ENCODE measurements at places on chromosomes 6 and 20. TPM values are rescaled to one million over a fixed set of nuclear protein-coding genes. Genes with fewer than 3 reads are reported as not detected.

- no peak for DNase-seq
Measured at GRCh38 chr6:125537090-125537489, 212.3 kb upstream of the HEY2 start.

DNA sequence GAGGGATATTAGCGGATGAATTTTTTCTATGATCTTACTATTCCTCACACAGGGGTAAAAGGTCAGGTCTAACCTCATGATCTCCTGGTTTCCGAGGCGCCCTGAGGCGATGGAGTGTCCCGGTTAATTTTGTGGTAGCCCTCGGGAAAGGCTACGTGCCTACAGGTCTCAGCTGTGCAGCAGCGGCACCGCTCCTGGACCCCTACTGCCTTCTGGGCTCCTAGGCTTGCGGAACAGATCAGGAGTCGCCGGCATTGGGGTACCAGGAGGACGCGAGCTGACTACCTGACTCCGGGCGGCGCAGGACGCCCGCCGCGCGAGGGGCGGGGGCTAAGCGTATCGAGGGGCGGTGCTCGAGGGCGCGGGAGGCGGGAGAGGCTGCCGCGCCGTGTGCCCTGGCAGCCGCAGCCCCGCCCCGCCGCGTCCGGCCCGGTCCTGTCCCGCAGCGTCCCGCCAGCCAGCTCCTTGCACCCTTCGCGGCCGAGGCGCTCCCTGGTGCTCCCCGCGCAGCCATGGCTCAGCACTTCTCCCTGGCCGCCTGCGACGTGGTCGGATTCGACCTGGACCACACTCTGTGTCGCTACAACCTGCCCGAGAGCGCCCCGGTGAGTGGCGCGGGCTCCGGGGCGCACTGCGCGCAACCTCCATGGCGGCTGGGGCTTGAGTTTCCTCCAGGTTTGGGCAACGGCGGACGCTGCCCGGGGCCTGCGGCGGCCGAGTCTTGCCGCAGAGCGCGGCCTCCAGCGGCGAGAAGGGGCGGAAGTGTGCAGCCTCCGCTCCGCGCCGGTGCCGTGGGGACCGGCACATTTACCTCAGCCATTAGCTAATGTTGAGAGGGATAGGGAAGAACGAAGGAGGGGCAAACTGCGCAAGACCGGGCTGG is at the start of gene NT5DC1:
Gene NT5DC1, plus strand, starts transcription at position 435 of the 883 bp plus-strand sequence. Its CDS starts 78 bp downstream, at position 513.
- DNase-seq = peak; percentile 77

DNA sequence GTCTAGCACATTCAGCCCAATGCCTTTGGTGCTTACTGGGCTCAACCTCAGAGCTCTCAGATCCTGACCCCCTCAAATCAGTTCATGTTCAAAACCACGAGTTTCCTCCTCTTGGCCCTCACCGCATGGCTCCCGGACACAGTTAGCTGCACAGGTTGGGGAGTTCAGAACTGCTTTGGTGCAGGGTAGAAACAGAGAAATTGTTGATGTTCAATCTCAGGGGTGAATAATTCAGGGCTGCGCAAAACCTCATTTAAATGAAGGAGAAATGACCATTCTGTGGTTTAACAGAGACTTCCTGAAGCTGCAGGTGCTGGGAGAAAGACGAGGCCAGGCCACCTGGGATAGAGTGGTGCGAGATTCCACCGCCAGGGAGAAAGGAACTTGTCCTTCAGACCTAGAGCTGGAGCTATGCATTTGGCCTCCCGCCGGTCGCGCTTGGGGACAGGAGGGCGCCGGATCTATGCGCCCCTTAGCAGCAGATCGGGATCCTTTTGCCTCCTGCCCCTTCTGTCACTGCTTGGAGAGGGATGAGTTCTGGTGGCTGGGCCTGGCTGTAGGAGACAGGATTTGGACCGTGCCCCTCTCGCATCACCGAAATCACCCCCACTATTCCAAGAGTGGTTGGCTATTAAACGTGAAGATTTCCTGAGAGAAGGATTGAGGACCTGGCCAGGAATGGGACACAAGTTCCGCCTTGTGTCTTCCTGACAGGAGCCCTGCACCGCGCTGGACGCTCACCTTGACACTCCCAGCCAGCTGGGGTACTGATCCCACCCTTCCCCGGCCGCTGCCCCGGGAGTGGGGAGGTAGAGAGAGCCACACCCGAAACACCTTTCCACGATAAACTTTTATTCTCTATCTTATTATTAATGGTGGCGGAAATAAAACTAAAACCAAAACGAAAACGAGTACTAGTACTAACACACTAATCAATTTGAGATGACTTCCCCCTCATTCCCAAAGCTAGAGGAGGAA is 767 bp upstream of the PAX1 start:
- no peak for DNase-seq

The GJA1 gene
- 58.1 TPM for polyA plus RNA-seq

DNA sequence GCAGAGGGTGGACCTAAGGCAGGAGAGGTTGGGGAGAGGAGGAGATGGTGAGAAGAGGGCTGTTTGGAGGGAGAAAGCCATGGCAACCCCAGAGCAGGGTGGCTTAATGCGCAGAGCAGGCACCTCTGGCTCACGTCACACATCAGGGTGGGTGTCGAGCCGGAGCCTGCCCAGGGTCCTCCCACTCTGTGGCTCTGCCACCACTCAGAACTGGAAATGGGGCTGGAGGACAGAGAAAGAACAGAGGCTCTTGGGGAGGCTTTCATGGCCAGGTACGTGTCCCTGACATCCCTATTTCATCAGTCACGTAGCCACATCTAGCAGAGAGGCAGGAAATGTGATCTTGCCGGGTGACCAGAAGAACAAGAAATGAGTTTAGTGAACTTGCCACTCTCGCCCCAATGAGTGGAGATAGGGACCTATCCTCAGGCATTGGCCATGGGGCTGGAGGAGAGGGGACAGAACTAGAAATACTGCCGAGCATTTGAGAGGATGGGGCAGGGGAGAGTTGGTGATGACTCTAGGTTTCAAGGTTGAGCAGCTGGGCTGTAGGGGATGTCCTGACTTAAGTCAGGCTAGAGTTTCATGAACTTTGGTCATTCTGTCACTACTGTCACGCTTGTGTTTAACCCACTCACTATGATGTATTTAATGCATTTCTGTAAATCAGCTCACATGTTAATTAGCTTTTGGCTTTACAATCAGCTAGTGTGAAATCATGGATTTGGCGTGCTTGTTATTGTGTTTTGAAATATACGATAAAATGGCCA is 52.7 kb downstream of the CDH26 start:
- DNase-seq = no peak

GRCh38 chr20:33832103-33832804 is 21.1 kb downstream of the CHMP4B start:
- DNase-seq = no peak

- no peak for DNase-seq
Measured at GRCh38 chr6:119879731-119880130, 530.2 kb upstream of the MAN1A1 start.

Measured in left renal cortex interstitium (tissue), 4 donors.